ENCODE measurements at places on chromosomes 12 and 14. TPM values are rescaled to one million over a fixed set of nuclear protein-coding genes. Genes with fewer than 3 reads are reported as not detected.

DNA sequence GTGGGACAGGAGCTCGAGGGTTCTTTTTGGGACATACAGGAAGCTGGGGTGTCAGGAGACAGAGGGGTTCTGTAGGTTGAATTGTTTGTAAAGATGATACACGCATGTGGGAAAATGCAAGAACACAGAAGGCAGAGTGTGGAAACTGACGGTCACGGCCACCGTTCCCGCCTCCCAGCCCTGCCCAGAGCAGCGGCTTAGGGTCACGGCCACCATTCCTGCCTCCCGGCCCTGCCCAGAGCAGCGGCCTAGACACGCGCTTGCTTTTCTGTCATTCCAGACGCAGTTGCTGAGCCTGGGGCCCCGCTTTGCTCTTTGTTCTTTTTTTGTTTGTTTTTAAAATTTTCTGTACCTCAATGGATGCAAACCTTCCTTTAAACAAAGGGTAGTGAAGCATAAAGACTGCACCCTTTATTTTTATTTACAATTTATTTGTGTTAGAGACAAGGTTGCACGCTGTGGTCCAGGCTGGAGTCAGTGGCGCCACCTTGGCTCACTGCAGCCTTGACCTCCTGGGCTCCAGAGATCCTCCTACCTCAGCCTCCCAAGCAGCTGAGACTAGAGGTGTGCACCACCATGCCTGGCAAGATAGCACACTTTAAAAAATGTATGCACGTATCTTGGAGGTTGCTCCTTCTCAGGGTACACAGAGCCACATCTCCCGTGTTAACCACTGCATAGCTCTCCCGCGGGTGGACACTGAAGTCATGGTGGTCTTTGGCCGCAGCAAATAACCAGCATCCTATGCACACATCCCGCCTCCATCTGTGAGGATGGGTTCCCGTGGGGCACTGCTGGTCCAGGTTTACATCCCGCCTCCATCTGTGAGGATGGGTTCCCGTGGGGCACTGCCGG is 142.3 kb downstream of the ADGRD1 start:
- DNase-seq: no peak

Gene KLRK1
- 0.87 TPM for polyA plus RNA-seq

- no peak for DNase-seq
Observed at GRCh38 chr14:59117754-59118528, 70.5 kb upstream of the DAAM1 start.

- no peak for DNase-seq
Observed at GRCh38 chr14:60585676-60586075, 63.6 kb downstream of the SIX1 start.

Gene BEST3
- 0.47 TPM for polyA plus RNA-seq

DNA sequence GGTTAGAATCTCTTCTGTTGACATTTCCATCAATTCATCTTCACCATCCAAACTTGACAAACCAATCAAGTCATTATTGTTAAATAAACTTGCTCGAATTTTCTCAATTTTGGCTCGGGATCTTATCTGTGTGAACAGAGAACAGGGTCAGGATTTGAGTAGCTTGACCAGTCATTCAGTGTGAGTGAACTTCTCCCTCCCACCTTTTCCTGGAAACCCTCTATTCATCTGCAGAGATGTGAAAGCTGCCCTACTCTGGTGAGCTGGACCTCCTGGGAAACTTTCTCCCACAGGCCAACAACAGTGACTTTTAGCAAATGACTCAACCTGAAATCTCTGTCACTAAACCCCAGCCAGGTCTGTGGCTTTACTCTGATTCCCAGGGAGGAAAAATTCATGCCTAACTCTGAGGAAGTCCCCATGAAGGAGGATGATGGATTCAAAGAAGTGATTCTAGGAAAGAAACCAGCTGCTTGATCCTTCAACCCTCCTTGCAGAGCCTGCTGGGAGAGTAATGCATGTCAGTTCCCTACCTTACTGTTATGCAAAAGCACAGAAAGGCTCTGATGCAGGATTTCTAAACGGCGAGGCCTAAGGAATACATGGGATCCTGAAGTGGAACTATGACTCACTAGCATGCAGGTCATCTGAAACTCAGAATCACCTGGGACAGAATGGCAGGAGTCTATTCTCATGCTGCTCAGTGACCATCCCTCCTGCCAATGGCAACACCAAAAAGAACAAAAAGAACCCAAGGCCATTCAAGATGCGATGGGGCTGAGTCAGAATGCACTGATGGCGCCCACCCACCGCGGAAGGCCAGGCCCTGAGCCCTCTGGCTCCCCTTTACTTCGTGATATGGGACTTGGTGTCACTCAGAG is 58.0 kb downstream of the TRAFD1 start:
- no peak for DNase-seq

GRCh38 chr12:95970905-95971304 is 25.2 kb downstream of the HAL start:
- no peak for DNase-seq

DNA sequence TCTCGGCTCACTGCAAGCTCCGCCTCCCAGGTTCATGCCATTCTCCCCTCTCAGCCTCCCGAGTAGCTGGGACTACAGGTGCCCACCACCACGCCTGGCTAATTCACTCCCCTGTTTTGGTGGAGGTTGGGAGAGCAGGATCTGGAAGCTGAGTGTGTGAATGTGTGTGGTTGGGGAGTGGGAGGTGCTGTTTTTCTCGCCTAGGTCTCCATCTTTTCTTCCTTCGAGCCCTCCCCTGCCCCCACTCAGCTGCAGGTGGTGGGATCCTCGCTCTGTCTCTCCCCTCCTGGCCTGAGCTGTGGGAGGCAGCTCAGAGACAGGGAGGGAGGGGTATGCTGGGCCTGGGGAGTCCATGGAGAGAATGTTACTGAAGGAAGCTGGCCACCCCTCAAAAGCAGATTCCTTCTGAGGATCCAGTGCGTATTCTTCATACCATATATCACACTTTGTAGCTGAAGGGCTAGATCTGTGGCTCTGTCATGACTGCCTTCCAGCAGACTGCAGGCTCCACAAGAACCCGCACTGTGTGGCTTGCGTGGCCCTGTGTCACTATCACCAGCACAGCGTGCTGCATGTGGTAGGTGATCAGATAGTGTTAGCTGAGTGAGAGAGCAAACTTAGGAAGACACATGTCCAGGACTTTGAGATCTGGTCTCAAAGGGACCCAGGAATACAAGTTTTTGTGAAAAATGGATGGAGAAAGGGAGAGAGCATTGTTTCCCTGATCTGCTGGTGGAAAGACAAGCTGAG is 2.8 kb downstream of the KRT83 start:
- no peak for DNase-seq

DNA sequence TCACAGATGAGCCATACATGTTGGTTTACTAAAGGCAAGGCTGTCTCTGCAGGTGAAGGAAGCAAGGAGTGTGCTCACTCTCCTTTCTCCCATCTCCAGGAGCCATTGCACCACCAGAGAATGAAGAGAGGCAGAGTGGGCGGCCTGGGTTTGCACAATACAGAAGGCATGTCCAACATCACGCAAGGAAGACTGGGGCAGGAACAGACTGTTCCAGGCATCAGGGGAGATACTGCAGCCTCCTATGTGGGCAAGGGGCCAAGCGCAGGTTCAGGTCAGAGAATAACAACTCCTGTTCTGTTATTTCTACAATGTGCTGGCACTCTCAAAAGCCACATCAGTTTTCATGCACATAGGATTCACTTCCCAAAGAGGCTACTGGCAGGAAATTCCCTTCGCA is 1.7 kb upstream of the TMEM229B start:
- no peak for DNase-seq

- peak; percentile 38 for DNase-seq
Observed at GRCh38 chr12:125340791-125341190, 275.6 kb downstream of the AACS start.
